Memory B cell (primary cell): ENCODE measurements at places on chromosomes 7 and 10.
A peak's percentile ranks its signal among the peaks of the same experiment; 100 is the strongest.

- DNase-seq, result no peak
- H3K27me3 ChIP-seq, result no peaks in the 10 kb centered on the region
- H3K4me1 ChIP-seq, result no peaks in the 10 kb centered on the region
- no peak overlapping the region for H3K4me3 ChIP-seq
- H3K27ac ChIP-seq, result no peak overlapping the region
- no peaks in the 10 kb centered on the region for H3K36me3 ChIP-seq
These were observed 64.3 kb upstream of the ZNF716 start for GRCh38 chr7:57385668-57386067.

DNA sequence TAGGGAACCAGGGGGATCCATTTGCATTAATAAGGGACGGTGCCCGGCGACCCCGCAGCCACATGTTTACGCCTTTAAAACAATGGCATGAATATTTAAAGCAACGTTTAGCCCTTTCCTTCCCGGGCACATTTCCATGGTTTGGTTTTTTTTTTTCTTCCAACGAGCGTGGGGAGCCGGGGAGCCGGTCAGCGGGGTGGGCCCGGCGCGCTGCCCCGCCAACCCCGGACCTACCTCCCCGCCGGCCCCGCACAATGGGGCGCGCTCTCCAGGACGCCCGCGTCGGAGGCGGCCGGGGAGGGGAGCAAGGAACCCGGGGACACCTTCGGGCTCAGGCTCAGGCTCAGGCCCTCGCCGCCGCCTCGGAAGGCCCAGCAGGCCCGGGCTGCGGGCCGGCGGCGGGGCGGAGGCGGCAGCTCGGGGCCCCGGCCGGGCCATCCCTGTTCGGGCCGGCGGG is 1.0 kb downstream of the SEPHS1 start:
- DNase-seq, result no peak
- H3K4me1 ChIP-seq, result peaks cover 28% of the 10 kb centered on the region
- peak overlapping the region; percentile 75 for H3K27ac ChIP-seq
- H3K36me3 ChIP-seq, result peaks cover 2% of the 10 kb centered on the region
- H3K4me3 ChIP-seq, result peak overlapping the region; percentile 77

DNA sequence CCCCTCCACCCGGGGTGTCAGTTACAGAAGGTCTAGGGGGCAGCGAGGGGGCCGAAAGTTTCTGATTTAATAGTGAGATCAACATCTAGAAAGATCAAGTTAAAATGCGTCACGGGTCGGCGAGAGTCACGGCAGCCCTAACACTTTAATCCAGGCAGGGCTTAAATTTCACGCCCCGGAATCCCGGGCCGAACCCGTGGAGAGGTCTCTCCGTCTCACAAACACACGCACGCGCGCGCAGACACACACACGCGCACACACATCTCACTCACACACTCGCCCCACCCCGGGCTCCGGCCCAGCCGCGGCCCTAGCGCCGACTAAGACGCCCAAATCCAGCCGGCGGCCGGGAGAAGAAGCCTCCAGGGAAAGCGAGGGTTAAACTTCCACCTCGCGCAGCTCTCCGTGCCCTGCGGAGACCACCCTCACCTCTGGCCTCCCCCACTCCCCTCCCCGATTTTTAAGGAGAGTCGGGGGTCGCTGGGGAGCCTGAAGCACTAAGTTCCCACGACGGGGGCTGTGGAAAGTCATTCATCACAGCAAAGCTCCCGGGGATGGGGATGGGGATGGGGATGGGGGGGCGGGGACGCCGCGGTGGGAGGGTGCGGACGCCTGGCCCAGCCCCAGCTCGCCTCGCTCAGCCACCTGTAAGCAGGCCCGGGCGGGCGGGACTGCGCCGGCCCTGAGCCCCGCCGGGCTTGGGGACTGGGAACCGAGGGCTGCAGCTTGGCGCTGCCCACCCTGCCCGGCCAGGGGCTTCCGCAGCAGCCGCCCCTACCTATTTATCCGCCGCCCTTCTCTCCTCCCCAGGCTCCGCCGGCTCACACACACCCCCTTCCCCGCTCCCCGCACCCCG is 1.6 kb downstream of the PDGFA start:
- H3K27me3 ChIP-seq, result peaks cover 6% of the 10 kb centered on the region
- peak overlapping the region; percentile 77 for H3K27ac ChIP-seq
- DNase-seq, result no peak
- H3K36me3 ChIP-seq, result no peaks in the 10 kb centered on the region

DNA sequence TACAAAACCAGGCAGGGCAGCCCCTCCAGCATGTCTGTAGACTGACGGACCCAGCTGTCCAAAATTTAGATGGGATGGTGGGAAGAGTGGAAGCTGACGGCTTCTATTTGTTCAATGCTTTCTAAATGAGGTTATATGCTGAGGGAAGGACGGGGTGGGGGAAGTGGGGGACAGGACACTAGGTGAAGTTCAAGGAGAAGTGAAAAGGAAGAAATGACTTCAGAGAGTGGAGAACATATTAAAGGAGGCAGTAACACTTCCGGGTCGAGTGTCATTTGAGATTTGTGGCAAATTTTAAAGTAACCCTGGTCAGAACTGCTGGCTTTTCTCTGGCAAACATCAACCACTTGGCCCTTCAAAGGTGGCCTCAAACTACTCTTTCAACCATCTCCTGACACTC is 9.4 kb downstream of the PIP4K2A start:
- H3K36me3 ChIP-seq, result peaks cover 30% of the 10 kb centered on the region
- peak overlapping the region; percentile 80 for H3K27ac ChIP-seq
- DNase-seq, result no peak
- peak overlapping the region; percentile 43 for H3K4me3 ChIP-seq
- no peaks in the 10 kb centered on the region for H3K27me3 ChIP-seq
- peaks cover 75% of the 10 kb centered on the region for H3K4me1 ChIP-seq

- H3K36me3 ChIP-seq, result peaks cover 16% of the 10 kb centered on the region
- H3K4me3 ChIP-seq, result peak overlapping the region; percentile 29
- H3K4me1 ChIP-seq, result peaks cover 27% of the 10 kb centered on the region
These were observed 45.0 kb downstream of the TNS3 start for GRCh38 chr7:47536661-47537611.

GRCh38 chr10:124655191-124656112 is 88.7 kb downstream of the FAM53B start:
- no peak overlapping the region for H3K4me3 ChIP-seq
- peaks cover 71% of the 10 kb centered on the region for H3K4me1 ChIP-seq
- peaks cover 5% of the 10 kb centered on the region for H3K36me3 ChIP-seq
- no peaks in the 10 kb centered on the region for H3K27me3 ChIP-seq
- peak overlapping the region; percentile 67 for H3K27ac ChIP-seq

- peaks cover 1% of the 10 kb centered on the region for H3K36me3 ChIP-seq
- H3K4me3 ChIP-seq, result no peak overlapping the region
- H3K27ac ChIP-seq, result no peak overlapping the region
- peaks cover 5% of the 10 kb centered on the region for H3K4me1 ChIP-seq
- H3K27me3 ChIP-seq, result no peaks in the 10 kb centered on the region
These were observed 9.7 kb upstream of the PURB start for GRCh38 chr7:44894888-44895580.

DNA sequence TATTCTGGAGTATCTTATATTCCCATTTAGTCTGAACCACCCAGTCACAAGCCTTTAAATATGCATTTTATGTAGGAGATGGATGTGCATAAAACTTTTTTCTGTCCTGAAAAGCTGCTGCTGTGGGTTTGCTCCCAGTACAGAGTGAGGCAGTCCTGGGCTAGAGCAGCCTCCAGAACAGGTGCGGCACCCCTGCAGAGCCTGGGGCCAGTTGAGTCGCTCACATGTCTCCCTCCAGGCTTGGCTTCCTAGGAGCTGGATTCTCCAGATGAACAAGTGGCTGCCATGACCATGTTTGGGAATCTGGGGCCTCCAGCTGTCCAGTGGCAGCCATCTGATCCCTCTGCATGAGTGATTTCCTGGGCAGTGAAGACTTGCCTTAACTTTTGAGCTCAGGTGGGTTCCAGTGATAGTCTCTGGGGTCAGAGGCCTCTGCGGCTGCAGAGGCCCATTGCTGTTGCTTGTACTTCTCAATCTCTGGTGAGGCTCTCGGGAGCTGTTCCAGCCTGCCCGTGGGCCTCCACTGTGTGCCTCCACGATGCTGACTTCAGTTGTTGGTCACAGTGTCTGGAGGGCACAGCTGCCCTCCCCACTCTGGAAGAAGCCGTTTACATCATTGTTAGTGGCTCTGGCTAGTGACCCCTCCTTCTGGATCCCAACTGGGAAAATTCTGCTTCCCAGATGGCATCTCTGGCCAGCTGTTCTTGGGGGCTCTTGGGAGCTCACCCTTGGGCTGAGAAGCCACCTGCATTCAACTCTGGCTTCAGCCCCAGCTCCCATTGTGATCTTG is 120.4 kb downstream of the EMX2 start:
- no peak overlapping the region for H3K4me3 ChIP-seq
- DNase-seq, result no peak
- no peak overlapping the region for H3K27ac ChIP-seq
- no peaks in the 10 kb centered on the region for H3K36me3 ChIP-seq
- H3K27me3 ChIP-seq, result no peaks in the 10 kb centered on the region
